CD4-positive, alpha-beta T cell (primary cell): ENCODE measurements at places on chromosomes 13 and 19. TPM values are rescaled to one million over a fixed set of nuclear protein-coding genes. Genes with fewer than 3 reads are reported as not detected.

DNA sequence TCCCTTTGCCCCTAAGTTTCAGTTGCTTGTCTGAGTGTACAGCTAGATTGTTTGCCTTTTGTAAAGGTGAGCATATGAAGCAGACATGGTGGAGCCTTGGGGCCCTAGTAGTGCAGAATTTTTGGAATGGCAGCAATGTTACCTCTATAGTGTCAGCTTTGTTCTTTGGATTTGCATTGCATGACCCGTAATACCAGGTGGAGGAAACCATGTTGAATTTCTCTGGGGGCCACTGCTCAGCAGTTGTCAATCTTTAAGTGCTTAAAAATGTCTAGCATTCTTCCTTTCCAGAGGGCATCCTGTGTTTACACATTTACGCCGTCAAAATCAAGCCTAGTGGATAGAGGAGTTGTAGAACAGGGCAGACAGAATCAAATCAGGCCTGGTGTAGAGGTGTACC is 303.3 kb downstream of the ATP8A2 start:
- DNase-seq = no peak

Gene ZNF614
- total RNA-seq = 10.5 TPM

Gene TMC4
- 1.5 TPM for total RNA-seq

DNA sequence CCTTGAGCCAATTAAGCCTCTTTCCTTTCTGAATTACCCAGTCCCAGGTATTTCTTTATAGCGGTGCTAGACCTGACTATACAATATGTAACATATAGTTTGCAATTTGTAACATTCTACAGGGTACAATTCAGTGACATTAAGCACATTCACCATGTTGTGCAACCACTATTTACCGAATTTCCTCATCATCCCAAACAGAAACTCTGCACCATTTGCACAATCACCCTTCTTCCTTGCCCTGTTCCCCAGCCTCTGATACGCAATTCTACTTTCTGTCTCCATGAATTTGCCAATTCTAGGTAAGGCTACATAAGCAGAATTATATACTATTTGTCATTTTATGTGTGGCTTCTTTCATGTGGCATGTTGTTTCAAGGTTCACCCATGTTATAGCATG is 13.7 kb upstream of the SIGLEC10 start:
- no peak for DNase-seq

DNA sequence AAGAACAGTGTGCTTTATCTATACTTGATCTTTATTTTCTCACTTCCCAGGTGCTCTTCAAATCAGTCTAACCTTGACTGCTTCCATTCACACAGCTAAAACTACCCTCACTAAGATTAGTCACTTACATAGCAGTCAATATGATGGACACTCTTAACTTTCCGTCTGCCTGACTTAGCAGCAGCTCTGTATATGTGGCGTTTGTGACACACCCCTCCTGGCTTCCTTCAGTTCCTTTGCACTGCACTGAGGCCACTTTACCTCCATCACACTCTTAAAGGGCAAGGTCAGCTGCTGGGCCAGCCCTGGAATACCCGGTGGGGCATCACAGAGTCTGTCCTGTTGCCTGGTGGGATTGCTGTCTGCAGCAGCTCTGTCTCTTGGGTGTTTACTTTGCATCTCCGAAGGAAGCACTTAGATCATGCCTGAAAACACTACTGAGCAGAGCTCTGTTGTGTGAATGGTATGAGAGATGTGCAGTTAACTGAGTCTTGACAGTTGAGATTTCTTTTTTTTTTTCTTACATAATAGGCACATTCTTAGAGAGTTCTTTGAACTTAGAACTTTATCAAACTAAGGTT is 35.6 kb upstream of the IL17D start:
- DNase-seq = no peak

DNA sequence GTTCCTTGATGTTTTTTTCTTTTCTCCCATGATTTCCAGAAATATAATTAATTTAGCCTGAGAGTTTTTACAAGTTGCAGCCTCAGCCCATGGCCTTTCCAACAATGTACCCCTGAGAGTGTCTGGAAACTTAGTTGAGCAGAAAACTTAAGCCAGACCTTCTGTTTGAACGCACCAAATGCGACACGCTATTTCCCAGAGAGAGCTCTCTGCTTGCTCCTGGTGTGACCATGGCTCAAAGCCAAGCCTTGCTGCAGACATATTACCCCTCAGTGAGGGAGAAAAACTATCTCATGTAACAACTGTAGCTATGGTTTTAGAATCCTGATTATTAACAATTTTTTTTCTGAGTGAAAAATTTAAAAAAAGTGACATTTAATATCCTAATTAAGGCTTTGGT is 1204.5 kb upstream of the SLC10A2 start:
- DNase-seq = no peak
